ENCODE measurements at places on chromosomes 2 and 18.

DNA sequence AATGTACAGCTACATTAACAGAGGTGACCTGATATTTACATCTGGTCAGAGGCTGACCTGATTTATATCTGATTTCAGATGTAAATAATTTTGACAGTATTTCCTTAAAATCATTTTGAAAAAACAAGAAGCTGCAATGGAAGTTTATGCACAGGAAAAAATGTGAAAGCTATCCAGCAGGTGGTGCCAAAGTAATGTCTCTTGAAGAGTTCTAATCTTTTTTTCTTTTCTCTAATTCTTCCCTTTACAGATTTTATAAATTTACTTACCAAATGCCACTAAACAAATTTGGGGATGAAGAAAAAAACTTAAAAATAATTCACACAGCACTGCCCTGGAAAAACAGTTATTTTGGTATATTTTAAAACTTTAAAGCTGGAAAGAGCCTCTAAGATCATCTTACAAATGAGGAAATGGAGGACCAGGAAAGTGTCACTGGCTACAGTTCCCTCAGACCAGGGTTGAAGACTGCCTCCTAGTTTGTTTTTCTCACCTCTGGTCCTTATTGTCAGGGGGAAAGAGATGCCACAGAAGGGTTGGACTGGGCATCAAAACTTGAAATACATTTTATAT lies 16.4 kb upstream of the FBLN7 start:
- DNase-seq: no peak

GRCh38 chr2:188443207-188443606 lies 151.5 kb downstream of the GULP1 start:
- DNase-seq: no peak

DNA sequence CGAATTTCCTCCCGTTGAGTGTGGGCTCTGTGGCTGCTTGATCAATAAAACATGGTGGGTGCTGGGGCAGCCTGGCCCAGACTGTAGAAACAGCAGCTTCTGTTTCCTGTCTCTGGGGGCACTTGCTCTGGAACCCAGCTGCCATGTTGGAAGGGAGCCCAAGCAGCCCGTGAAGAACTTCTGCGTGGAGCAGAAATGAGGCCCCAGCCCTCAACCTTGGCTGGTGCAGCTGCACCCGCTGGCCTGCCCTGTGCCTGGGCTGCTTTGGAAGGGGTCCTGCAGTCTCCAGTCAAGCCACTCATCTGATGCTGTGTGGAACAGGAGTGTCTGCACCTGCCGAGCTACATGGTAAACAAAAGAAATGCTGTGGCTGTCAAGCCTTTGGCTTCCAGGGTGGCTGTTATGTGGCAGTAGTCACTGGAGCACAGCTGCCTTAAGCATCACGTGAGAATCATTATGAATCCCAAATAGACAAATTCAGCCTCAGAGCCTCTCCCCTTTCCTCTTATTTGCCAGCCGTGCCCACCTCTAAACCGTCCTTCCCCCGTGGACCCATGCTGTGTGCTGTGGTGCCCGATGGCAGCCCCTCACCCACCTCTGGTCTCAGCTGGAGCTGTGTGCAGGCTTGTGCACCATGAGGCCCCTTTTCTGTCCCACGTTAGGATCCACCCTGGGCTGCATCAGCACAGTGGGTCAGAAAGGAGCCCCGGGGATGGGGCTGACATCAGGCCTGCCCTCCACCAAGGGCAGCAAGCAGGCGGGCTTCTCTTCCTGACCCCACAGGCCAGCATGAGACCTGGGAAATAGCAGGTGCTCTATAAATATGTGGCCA lies 134.0 kb upstream of the HDAC4 start:
- DNase-seq: no peak

DNA sequence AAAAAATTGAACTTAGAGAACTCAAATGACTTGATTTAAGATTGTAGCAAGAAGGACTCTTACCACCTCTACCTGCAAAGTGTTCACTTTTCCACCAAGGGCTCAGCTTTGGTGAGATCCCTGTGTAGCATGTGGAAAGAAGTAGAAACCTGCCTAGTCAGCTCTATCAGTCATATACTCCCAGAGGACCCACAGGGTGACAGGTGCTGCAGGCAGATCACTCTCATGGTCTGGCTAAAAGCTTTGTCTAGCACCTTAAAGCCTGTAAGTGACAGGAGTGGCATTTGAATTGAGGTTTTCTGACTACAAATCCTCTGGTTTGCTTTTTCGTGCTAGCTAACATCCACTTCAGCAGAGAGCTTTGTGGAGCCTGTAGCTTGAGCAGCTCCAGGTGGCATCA lies 18.7 kb upstream of the NEMP2 start:
- no peak for DNase-seq

DNA sequence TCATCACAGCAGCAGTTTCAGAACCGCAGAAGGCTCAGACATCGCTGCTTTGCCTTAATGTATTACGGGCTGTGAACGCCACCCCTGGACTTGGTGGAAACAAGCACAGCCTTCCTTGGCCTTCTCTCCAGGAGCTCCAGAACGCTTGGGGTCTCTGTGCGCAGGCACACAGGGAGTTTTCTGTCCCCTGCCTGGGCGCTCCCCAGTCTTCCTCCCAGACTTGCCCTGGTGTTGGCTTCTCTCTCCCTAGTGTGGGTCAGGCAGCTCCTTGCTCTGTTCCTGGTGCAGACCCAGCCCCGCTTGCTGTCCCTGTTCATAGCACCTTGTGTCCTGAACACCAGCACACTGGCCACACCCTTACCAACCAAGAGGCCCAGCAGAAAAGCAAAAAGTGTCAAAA lies 103.6 kb downstream of the FAM210A start:
- DNase-seq: no peak
